HCT116 (cell line): ENCODE measurements at places on chromosomes 4 and X. TPM values are rescaled to one million over a fixed set of nuclear protein-coding genes. Genes with fewer than 3 reads are reported as not detected.

- DNase-seq = no peak
Measured at GRCh38 chrX:78989349-78989748, 44.2 kb downstream of the P2RY10 start.

DNA sequence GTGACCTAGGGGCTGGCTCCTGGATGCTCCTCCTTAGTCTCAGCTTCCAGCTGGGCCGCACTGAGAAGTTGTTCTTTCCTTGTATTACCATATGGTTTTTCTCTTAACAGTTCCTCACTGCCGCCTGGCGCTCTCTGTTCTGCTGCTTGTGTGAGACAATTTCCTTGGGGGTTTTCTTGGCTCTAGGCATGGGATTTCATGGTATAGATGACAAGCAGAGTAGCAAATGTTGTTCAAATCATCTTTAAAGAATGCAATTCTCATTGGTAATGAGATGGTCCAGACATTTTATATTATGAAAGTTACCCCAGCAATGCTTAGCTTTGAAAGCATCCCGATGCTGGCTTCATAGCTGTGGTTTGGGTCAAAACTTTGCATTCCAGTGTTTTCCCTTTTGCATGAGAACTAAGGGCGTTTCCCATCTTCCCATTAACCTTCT lies 37.6 kb downstream of the SEPTIN11 start:
- no peak for DNase-seq

GRCh38 chrX:12282991-12283390 lies 144.7 kb downstream of the FRMPD4 start:
- DNase-seq = no peak

The UGT2B11 gene
- total RNA-seq = not detected

The DGKK gene
- not detected for total RNA-seq

- DNase-seq = no peak
Measured at GRCh38 chrX:124300405-124300804, 32.1 kb upstream of the TEX13D start.

DNA sequence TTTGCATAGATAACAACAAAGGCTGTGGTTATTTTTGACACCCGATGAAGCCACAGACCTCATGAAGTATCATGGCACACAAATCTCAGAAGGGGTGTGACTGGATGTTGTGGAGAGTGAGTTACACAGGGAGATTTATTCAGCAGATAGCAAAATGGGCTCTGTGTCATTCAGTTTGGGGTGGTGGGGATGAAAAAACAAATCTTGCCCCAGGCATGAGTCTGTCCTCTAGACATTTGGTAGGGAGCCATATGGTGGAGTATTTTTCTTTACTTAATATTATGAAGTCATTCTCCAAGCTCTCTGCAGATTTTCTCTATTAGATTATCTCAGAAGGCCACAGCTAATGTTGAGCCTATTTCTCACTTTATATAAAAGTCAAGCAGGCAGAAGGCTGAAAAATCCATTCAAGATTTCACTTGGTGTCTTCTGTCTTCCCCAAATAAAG lies 277.1 kb upstream of the TENM3 start:
- DNase-seq = no peak

DNA sequence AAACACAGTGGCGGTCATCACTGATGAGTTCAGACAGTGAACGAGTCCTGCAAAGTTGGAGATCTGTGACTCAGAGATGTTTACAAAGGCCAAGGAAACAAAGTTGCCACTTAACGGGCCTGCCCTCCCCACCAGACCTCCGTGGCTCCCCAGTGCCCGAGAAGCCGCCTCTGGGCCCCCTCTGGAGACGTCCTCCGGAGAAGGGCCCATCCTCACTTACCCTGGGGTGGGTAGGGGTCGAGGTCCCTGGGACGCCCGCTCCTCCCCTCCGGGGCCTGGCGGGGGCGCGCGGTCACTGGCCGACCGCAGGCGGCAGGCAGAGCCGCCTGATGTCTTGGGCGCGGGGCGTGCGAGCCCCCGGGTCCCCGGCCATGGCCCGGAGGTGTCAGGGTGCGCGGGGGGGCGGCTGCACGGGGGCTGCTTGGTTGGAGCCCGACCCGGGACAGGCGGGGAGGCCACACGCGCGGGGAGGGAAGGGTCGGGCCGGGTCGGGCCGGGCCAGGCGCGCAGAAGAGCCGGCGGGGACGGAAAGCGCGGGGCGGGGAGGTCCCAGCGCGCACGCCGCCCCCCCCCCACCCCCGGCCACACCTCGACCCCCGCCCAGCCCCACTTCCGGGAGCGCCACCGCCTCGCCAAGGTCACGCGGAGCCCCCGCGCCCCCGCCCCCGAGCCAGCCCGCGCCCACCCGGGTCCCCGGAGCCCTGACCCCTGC lies 529 bp downstream of the DHRSX start:
- DNase-seq = no peak
